NCI-H345 (cell line): ENCODE measurements at places on chromosomes 7 and 10.

DNA sequence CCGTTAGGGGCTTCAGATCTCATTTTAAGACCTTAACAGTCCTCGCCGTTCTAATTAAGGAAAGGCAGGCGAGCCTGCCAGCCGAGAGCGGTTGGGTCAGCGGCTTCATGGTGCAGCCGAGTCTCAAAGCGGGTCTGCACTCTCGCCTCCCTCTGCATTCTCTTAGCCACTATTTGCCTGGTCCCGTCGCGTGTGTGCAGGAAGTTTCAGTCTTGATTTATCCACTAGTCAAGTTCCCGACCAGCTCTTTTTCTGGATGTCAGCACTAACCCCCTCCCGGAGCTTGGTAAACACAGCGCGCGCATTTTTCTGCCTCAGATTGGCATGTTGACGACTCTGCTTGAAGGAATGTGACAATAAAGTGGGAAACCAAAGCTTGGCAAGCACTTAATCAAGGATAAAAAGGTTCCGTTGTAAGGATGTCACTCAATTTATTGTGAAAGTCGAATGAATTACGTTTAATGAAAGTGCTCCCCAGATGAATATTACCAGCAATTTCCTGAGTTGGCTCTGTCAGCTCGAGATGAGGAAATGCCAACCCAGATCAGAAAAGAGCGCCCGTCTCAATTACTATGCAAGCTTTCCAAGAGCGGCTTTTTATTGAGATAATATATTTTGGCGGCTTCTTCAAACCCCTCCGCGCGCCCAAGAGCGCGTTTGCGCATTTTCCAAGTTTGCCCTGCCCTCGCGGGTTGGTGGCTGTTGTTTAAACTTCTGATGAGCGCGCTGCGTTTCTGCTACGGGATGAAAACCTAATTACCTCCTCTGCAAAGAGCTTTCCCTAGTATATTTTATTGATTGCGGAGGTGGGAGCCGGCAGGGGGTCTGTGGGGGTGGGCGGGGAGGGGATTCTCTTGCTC lies 7.9 kb downstream of the NXPH1 start:
- DNase-seq: no peak

- DNase-seq: no peak
Observed at GRCh38 chr7:91267171-91267955, 3.1 kb downstream of the FZD1 start.

DNA sequence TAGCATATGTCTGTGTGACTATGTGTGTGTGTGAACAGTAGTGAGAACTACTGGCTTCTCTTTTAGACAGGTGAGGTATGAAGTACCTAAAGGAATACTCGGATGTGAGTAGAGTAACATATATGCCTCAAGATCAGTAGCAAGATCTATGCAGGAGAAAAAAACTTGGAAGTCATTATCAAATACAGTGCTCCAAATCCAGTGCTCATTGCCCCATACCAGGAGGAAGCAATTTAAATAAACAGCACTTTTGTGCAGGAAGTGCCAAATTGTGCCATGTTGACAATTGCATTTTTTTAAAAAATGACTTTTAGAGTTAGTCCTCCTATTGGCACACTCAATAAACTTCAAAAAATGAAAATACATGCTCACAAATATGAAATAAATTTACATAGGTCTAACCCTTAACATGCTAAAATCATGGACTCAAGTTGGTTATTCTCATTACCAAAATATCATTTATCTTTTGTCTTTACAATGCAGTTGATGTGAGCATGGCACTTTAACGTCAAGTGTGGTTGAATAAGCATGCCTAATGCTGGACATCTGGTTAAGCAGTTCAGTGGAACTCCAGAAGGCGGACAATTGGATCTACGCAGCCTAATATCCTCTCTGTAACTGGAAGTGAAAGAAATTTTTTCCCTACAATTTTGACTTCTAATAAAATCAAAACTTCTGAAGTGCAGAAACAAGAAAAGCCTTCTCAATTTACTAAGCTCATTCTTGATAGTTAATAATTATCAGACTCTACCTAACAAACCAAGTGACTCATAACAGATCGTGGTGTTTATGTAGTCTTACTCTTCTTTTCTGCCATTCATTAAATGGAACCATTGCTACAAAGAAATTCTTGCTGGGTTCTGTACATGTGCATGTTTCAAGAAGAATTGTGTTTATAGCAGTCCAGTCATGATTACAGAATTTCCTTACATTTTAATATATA lies 195.2 kb downstream of the MDFIC start:
- DNase-seq: no peak

DNA sequence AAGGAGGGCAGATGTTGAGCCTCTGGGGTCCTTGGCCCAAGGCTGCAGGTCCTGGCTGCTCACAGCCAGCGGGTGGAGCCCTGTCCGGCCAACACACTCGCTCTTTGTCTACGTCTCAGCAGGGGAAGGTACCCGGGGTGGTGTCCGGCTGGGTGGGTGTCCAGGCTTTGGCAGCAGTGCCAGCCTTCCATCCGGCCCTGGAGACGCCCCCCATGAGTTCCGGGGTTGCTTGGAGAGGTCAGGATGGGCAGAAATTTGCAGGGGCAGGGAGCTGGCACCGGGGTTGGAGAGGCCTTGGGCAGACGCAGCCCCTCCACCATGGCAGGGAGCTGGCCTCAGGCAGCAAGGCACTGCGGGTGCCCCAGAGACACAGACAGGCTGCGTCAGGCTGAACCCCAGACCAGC lies 42.2 kb upstream of the ELN start:
- DNase-seq: no peak

- no peak for DNase-seq
Observed at GRCh38 chr7:137949416-137950262, 52.2 kb downstream of the CREB3L2 start.

DNA sequence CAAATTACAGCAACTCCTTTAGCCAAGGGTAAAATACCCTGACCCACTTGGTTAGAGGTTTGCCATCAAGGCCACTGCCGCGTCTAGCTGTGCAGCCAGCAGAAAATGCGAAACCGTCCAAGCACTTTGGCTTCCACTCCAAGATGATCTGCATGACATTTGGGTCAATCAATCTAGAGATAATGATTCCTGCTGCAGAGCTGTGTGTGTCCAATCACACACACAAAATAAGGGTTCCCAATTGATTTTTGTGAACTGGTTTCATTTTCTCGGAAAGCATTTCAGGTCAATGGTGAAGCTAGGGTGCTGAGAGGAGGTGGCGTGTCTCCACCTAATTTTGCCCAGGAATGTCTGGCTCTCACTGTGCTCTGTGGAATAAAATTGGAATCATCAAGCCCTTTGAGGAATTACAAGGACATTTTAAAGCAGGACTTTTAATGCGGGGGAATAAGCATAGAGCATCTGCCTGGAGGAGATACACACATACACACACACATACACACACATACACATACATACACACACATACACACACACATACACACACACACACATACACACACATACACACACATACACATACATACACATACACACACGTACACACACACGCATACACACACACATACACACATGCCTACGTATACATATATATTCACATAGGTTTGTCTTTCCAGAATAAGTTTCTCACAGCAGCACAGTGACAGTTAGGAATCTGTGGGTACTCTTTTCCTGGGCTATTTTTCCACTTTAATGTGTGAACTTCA lies 59.5 kb downstream of the ACADSB start:
- DNase-seq: no peak

DNA sequence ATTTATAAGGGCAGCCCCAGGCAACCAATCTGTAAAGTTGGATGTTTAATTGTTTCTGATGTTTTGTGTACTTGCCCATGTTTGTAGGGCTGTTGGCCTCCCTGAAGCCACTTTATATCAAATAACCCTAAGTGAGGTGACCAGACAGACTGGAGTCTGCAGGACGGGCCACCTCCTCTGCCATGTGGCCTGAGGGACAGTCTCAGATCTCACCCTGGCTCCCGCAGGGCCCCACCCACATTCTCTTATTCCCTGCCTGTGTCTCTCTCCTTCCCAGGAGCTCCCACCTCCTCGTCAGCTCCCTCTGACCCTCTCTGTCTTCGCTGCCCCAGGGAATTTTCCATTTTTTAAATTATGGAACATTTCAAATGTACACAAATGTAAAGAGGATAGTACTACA lies 9.5 kb upstream of the C10orf71 start:
- no peak for DNase-seq

DNA sequence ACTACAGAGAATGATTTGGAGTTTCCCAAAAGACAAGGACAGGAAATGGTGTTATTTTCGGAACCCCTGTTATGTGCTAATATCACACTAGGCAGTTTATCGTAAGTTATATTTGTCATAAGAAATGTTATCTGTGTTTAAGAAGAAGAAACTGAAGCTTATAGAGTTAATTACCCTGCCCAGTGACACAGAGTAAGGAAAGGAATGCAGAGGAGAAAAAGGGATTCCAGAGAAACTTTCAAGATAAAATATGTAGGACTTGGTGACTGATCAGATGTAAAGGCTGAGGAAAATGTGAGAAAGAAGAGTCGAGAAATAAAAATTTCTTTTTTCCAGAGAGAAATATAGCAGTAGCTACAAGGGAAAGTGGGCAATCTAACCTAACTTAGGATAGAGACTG lies 63.5 kb upstream of the ZNF746 start:
- no peak for DNase-seq

DNA sequence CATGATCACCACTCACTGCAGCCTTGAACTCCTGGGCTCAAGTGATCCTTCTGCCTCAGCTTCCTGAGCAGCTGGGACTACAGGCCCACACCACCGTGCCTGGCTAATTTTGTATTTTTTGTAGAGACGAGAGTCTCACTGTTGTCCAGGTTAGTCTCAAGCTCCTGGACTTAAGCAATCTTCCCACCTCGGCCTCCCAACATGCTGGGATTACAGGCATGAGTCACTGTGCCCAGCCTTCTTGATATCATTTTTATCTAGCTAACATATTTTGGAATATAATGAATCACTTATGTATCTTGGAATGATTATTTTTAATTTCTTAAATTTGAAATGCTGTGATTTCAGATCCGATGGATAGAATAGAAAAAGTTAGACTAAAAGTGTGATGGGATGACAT lies 18.4 kb downstream of the ARL4A start:
- DNase-seq: no peak

GRCh38 chr7:148830897-148831692 lies 53.0 kb downstream of the EZH2 start:
- DNase-seq: no peak

DNA sequence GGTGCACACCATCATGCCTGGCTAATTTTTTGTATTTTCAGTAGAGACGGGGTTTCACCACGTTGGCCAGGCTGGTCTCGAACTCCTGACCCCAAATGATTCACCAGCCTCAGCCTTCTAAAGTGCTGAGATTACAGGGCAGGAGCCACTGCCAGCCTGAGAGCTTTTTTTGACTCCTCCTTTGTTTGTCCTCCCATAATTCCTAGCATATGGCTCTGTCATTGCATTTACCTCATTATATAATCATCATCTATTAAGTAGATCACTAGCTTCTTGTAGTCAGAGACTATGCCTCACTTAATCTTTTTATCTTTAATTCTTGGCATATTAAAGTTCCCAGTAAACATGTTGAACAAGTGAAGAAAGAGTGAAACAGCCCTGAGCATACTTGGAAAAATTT lies 82.1 kb downstream of the CPEB3 start:
- DNase-seq: no peak

- DNase-seq: no peak
Observed at GRCh38 chr10:118506671-118507590, 88.5 kb downstream of the PRLHR start.

GRCh38 chr7:27883696-27884095 lies 143.7 kb downstream of the TAX1BP1 start:
- no peak for DNase-seq

DNA sequence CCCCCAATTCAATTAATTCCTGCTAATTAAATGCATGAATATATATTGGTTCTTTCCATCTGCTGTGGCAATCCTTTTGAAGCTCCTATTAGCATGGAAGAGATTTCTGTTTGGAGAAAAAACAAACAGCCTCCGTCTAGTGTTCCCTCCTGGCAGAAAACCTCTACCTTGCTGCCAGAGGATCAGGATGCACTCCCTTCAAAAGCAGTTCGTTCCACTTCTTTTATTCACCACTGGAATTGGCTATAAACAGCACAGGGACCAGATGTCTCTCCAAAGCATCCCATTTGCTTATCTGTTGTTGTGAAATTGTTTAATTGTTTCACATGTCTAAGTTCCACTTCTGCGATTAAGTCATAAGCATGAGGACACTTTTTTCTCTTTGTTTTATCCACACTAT lies 77.8 kb upstream of the PTN start:
- no peak for DNase-seq

GRCh38 chr7:138359870-138360559 lies 100.0 kb upstream of the TRIM24 start:
- no peak for DNase-seq

- peak; percentile 1 for DNase-seq
Observed at GRCh38 chr7:141754939-141755338, 9.0 kb upstream of the TAS2R3 start.

GRCh38 chr10:14803827-14804226 lies 29.1 kb upstream of the FAM107B start:
- no peak for DNase-seq

DNA sequence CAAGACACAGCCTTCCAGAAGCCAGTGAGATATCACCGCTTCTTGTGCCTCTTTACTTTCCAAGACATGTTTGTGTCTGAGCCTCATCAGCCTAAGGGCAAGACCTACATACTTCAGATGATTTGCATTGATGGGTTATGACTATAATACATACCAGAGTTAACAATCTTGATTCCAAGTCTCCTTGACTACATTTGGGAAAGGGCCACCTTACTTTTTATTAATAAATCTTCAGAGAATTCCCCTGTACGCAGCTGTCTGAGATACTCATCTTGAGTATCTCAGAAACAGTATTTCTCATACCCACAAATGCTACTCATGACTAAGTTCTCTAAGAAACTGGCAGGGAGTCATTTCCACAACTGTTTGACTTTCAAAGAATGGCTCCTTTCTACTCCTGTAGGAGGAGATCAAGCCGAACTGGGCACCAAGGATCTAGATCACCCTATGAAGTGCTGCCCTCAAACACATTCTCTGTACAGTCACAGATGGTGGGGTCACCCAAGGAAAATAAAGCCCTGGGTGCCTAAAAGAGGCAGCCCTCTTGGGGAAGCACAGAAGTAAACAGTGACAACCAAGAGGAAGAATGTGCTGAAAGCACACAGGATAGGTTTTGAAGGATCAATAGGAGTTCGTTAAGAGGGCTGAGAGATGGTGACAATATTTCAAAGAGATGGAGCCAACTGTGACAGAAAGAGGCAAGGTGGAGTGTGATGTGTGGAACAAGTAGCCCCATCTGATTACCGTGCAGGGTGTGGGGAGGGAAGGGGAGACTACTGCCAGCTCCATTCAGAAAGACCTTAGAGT lies 138.9 kb downstream of the JAZF1 start:
- DNase-seq: no peak

DNA sequence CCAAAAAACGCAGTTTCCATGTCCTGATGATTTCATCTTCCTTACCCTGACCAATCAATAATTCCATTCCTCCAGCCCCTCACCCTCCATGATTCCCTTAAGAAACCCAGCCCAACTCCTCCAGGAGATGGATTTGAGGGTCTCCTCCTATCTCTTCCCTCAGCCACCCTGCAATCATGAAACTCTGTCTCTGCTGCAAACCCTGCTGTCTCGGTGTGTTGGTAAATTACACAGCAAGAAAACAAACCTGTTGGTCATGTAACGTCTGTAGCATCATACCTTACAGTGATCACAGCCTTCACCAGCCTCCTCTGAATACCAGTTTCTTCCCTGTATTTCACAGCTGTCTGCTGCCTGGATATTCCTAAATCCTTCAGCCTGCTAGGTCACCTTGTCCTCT lies 300.7 kb upstream of the NEBL start:
- DNase-seq: no peak
